AG09309 (cell line): ENCODE measurements at places on chromosomes 4 and X.

GRCh38 chr4:685679-686412, 3.1 kb downstream of the SLC49A3 start:
- no peak for DNase-seq

DNA sequence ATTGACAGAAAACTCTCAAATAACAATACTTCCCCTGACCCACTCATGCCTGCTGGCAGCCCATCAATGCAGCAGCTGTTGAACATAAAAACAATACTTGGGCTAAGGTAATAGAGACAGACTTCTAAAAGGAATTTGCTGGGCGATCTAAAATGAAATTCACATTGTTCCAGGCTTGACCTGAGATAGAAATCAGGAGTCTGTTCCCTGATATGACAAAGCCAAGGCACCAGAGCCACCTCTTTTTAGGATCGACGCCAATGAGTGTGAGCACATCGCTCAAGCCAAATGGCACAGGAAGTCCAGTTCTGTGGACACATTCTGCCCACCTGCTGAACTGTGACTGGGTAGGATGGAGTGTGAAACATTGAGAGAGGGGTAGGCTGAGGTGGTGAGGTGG, 4.9 kb downstream of the SEPTIN11 start:
- no peak for DNase-seq

- no peak for DNase-seq
Observed at GRCh38 chrX:150566734-150567182, 1.7 kb upstream of the MTM1 start.

- no peak for DNase-seq
Observed at GRCh38 chr4:91015861-91016260, 888.7 kb downstream of the CCSER1 start.

DNA sequence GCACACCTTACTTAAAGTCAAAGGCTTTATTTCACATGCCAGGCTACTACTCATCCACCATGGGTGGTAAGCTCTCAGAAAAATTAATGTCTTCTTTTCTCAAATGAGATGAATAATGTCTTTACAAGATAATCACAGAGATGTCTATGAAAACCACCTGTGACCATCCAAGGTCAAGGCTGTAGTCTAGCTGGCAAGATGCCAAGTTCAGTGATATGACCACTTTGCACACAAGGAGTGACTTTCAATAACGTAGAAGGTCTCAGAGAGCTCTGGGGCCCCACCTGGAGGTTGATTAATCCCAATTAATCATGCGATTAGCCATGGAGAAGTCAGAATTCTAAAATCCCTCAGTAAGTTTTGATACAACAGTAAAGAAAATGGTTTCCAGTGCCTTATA, 20.5 kb downstream of the ANOS1 start:
- no peak for DNase-seq

DNA sequence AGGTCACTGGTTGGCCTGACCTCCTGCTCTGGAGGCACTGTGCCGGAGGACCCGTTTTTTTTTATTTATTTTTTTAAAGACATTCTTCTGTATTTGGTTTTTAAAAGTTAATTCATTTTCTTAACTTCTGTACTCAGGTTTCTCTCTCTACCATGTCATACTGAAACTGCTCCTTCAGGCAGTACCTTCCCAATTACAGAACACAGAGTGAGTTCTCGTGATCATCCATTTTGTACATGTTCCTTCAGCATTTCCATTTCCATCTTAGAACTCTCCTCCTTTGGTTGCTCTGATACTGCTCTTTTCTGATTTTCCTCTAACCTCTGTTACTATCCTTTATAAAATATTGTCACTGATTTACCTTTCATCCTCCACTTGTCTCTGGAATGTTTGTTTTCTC, 17.9 kb downstream of the UBE2K start:
- DNase-seq = no peak
